ENCODE measurements at places on chromosomes 4 and X.

- no peak for DNase-seq
Observed at GRCh38 chr4:77434299-77435092, 171.1 kb upstream of the CXCL13 start.

GRCh38 chr4:8202108-8203051 is 3.3 kb downstream of the SH3TC1 start:
- no peak for DNase-seq

- DNase-seq = no peak
Observed at GRCh38 chrX:643241-643595, 12.6 kb downstream of the SHOX start.

- no peak for DNase-seq
Observed at GRCh38 chr4:156756118-156756517, 215.5 kb downstream of the PDGFC start.

DNA sequence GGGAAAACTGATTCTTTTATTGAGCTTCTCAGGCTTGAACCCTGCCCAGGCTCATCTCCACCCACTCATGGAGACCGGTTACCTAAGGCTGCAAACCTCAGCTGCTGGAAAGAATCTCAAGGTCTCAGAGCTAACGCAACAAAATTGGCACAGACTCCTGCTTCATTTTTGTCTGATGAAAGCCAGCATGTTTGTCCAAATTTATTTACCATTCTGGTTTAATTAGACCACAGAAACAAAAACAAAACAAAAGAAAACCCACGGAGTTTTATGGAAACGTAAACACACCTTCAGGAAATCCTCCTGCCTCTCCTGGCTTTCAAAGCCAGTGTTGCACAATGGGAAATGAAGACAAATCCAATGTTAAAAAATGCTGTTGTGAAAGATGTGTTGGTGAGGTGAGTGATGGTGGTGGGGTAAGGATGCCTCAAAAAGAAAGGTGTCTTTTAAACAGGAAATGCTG is 56.4 kb upstream of the PDLIM3 start:
- no peak for DNase-seq

GRCh38 chr4:56389558-56389957 is 2.3 kb upstream of the AASDH start:
- no peak for DNase-seq

DNA sequence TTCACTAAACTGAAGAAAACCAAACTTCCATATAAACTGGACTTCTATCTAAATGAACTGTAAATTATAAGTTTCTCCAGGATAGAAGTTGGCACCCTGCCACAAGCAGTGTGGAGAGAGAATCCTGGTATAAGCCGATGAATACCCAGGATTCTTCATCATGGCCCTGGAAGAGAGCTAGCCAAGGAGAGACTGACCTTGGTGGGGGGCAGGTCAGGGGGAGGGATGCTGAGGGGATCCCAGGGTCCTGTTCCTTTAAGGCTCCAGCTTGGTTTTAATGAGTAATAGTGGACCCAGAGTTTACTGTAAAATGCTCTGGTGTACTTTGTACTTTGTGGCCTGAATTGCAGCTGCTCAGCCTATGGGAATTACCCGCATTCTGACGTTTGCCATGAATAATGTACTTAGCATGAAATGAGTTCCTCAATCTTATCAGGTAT is 16.9 kb downstream of the RASSF6 start:
- DNase-seq = no peak

- DNase-seq = peak; percentile 11
Observed at GRCh38 chr4:8081621-8082516, 76.7 kb downstream of the ABLIM2 start.

GRCh38 chrX:110532581-110532931 is 173.9 kb downstream of the RTL9 start:
- no peak for DNase-seq

DNA sequence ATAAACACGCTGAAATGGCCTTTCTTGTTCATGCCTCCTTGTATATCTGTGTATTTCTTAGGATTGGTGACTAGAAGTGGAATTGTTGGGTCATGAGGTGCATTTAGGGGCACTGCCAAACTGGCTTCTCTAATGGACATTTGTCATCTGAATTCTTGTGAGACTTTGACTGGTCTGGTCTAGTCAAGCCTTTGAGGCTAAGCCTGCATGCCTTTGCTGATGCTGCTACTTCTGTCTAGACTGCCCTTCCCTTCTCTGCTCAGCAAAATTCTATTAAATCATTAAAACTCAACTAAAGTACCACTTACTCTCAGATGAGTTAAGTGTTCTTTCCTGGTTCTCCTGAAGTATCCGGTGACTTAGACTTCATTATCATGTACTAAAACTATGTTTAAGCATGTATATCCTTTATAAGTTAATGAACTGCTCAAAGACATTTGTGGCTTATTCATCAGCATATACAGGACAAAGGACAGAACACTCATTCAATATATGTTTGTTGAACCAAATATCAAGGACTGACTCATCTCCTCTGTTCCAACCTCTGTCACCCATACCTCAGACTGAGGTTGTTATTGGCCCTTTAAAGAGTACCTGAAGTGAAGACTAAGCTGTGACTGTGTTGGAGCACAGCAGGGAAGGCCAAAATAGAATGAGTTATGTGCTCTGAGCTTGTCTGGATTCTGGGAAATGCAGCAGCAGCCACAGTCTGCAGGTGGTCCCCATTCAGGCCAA is 9.0 kb downstream of the TCEAL1 start:
- no peak for DNase-seq

GRCh38 chr4:2261853-2262144 is at the start of gene MXD4:
TSS of gene MXD4 (minus strand) at chr4:2262109. CDS start at chr4:2261980, 129 bp downstream.
- no peak for DNase-seq

DNA sequence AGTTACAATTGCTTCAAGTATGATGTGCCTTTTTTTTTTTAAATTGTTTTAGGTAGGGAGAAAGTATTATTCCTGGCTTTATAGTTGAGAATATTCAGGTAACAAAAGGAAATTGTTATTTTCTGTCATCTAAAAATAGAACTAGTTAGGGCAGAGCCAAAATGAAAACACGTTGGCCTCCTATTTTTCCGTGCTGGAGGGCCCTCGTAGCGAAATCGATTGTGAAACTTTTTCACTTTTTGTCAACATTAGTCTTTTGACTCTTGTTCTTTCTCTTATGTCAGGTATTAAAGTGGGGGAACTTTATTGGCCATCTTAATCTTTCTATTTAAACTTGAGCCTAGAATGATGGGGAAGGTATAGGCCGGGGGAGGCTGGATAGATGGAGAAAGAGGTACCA is 104.9 kb downstream of the ARHGAP10 start:
- no peak for DNase-seq

- DNase-seq = peak; percentile 5
Observed at GRCh38 chr4:42280327-42281095, 116.8 kb upstream of the SHISA3 start.

GRCh38 chrX:131791608-131792355 is 231.3 kb upstream of the STK26 start:
- no peak for DNase-seq

DNA sequence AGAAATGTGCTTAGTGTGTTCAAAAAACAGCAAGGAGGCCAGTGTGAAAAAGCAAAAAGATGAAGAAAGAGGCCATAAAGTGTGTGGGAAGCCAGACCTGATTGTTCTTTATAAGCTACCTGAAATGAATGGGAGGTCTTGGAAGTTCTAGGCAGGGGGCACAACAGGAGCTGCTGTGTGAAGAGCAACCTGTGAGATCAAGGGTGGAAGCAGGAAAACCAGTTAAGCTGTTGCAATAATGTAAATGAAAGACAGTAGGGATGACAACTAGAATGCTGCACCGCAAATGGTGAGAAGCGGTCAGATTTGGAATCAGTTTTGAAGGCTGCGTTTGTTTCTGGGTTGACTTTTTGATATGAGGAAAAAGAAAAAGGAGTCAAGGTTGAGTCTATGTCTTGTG is 123.5 kb downstream of the TMEM144 start:
- DNase-seq = no peak

- DNase-seq = no peak
Observed at GRCh38 chr4:98993419-98994071, 2.0 kb upstream of the METAP1 start.

DNA sequence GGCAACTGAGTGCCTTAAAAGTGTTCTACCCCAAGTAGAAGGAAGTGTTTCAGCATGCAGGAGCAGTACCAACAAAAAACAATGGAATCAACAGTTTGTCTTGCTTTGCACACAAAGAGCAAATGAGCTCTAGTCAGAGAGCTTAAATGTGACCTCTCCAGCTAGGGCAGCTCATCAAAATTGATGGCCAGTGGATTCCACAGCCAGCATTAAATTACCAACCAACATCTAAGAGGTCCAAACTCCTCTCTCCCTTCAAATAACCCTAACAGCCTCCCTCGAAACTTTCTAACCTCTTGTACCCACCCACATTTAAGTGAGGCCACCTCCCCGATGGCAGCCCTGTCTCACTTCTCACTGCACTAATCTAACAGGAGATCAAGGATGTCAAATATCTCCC is 219.9 kb downstream of the CHIC2 start:
- DNase-seq = no peak

DNA sequence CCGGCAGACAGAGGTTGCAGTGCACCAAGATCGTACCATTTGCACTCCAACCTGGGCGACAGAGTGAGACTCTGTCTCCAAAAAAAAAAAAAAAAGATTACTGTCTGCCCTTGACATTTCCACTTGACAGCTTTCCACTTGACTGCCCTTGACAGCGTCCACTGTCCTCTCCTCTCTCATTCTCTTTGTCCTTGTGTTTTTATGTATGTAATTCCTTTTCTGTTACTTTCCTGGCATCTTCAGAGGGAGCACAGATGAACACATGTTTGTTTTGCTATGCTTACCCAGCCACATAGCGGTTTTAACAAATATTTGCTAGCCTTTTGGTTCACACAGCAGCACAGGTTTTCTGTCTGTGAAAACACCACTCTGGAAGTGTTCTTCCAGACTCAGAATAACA is 26.2 kb downstream of the SYAP1 start:
- no peak for DNase-seq

- no peak for DNase-seq
Observed at GRCh38 chr4:38663090-38663800, 754 bp upstream of the KLF3 start.

All from NCI-H345 (cell line).